ENCODE measurements at places on chromosomes 16 and 17.

- DNase-seq = no peak
These were observed 135.2 kb downstream of the SHISA9 start for GRCh38 chr16:13036600-13036999.

GRCh38 chr17:57954397-57955182, 622 bp downstream of the CUEDC1 start:
- DNase-seq = peak; percentile 78

- DNase-seq = peak; percentile 94
These were observed at the start of gene RAB34 for GRCh38 chr17:28717578-28718332. RAB34 (minus strand) TSS chr17:28717868; CDS start chr17:28717266, 602 bp downstream.

DNA sequence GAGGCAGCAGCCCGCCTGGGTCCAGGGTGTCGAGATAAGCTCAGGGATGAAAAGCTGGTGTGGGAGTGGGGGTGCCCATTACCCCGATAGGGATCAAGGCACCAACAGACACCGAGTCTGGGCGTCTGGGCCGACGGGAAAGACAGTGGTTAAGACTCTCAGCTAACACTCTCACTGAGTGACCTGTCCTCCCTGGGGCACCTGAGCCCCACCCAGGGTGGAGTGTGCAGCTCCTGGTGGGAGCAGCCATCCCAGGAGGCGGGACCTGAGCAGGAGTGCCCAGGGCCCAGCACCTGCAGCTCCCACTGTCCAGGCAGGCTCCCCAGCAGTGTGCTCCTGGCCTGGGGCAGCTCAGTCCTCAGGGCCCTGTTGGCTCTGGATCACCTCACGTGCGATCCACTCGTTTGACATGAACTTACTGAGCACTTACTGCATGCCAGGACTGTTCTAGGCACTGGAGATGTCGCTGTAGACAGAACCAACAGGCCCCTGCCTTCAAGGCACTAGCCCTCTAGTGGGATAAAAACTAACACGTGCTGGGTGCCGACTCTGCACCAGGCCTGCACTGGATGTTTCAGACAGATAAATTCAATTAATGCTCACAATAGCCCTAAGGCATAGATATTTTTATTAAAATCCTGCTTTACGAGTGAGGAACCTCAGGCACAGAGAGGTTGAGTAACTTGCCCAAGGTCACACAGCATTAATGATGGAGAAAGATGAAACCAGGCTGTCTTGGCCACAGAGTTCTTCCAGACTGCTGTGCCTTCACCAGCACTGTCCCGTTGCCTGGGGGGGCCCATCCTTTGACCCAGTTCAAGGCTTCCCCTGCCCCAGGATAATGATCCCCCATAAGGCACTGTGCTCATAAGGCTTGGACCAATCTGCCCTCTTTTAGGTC, 1.9 kb downstream of the EVPLL start:
- DNase-seq = no peak

- DNase-seq = no peak
These were observed 536 bp downstream of the SLC38A10 start for GRCh38 chr17:81294512-81295030.

GRCh38 chr16:5490499-5490898, 392.9 kb upstream of the EEF2KMT start:
- DNase-seq = no peak

DNA sequence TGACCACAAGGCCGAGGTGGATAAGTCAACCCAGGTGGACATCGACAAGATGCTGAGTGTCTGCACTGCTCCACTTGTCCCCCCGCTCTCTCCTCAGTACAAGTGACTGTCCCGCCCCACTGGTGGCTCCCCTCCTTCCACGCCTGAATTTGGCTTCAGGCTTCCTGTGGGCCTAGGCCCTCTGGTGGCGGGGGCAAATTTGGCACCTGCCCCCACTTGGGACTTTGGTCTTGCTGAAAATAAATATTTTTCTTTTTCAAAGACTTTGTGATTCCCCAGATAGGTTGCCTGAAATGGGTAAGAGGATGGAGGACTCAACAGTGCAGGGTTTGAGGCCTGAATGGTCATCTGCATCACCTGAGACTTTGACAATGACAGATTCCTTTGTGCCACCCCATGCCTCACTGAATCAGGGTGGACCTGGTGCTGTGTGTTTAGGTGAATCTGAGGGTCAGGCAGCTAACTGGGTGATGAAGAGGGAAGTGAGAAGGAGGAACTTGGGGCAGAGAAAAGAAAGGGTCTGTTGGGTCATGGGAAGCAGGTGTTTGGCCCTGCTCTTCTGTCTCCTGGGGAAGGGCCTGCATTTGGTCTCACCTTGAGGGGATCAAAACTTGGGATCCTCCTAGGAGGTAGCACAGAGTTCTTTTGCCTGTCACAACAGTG, 2.0 kb downstream of the C16orf86 start:
- DNase-seq = no peak

DNA sequence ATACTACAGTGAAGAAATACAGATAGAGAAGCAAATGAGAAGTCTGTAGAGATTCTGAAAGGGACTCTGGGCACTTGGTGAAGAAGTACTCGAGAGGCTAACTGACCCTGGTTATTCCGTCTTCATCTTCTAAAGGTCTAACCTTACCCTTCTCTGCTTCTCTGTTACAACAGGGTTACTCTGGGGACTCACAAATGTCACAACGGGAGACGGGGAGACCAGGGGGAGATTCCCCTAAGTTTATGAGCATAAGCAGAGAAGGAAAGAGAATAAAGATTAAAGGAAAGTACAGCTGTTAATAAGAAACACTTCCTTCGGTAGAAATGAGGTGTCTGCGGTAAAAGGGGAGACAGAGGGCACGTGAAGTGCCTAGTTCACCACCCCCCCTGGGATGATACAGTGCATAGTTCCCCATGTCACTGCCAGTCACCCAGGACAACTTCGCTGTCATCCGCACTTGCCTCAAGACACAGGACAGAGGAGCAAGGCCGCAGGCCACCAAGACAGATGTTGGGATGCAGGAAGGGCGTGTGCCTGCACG, 75.2 kb upstream of the TRAP1 start:
- DNase-seq = no peak

DNA sequence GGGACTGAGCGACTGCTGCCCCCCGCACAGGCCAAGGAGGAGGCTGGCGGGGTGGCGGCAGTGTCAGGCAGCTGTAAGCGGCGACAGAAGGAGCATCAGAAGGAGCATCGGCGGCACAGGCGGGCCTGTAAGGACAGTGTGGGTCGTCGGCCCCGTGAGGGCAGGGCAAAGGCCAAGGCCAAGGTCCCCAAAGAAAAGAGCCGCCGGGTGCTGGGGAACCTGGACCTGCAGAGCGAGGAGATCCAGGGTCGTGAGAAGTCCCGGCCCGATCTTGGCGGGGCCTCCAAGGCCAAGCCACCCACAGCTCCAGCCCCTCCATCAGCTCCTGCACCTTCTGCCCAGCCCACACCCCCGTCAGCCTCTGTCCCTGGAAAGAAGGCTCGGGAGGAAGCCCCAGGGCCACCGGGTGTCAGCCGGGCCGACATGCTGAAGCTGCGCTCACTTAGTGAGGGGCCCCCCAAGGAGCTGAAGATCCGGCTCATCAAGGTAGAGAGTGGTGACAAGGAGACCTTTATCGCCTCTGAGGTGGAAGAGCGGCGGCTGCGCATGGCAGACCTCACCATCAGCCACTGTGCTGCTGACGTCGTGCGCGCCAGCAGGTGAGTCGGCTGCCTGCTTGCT, 5.6 kb upstream of the TMEM88 start:
- DNase-seq = peak; percentile 55

GRCh38 chr17:21141331-21141730, 14.6 kb downstream of the DHRS7B start:
- no peak for DNase-seq

DNA sequence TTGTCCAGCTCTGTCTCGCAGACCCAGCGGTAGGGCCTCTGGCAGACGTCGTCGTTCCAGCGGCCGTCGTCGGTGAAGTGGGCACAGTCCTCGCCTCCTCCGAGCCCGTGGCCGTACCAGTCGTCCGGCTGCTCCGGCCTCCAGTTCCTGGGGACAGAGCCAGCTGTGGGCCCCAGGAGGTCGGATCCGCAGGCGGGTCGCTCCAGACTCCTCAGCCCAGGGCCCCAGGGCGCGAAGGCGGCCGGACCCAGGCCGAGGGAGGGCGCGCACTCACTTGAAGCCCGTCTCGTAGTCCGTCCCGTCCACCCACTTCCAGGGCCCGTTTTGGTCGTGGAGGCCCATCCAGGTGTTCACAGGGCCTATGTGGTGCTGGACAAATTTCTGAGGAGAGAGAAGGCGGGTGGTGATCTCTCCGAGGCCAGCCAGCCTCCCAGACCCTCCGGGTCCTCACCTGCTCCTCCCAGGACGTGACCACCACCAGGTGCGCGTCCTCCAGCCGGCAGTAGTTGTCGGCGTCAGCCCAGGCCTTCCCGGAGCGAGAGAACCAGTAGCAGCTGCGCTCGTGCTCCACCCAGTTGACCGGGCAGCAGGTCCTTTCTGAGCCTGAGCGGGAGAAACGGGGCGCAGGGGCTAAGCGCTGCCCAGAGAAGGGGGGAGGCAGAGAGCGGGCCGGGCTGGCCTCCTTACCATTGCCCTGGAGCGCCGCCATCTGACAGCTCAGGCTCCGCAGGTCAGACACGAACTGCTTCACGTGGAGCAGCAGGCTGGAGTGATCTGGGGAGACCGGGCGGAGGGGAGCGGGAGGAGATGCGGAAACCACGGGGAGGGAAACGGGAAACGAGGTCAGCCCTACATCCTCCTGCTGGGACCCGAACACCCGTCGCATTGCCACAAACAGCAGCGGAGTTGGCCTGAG, 5.2 kb downstream of the ASGR1 start:
- no peak for DNase-seq

DNA sequence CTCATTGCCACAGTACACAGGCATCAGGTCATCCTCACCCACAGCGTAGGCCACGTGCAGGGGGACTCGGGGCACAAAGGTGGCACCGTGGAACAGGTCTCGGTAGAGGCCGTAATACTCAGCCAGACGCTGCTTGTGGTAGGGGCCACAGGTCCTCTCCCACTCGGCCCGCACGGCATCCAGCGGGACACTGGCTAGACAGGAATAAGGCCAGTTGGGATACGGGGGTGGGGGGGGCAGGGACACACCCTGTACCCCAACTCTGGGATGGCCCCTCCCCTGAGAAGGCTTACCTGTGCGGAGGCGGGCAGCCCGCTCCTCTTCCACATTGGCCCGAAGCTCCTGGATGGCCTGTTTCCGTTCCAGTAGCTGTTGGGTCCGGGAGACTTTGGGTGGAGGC, 3.0 kb downstream of the MRPL38 start:
- DNase-seq = no peak

GRCh38 chr17:82315703-82316358, 1.6 kb downstream of the CD7 start:
- DNase-seq = no peak

GRCh38 chr17:64225410-64225809, 37.6 kb downstream of the TEX2 start:
- DNase-seq = no peak

- no peak for DNase-seq
These were observed 44.0 kb downstream of the NLK start for GRCh38 chr17:28086519-28086918.

- DNase-seq = no peak
These were observed 114.8 kb downstream of the GRIN2A start for GRCh38 chr16:10067406-10067805.

DNA sequence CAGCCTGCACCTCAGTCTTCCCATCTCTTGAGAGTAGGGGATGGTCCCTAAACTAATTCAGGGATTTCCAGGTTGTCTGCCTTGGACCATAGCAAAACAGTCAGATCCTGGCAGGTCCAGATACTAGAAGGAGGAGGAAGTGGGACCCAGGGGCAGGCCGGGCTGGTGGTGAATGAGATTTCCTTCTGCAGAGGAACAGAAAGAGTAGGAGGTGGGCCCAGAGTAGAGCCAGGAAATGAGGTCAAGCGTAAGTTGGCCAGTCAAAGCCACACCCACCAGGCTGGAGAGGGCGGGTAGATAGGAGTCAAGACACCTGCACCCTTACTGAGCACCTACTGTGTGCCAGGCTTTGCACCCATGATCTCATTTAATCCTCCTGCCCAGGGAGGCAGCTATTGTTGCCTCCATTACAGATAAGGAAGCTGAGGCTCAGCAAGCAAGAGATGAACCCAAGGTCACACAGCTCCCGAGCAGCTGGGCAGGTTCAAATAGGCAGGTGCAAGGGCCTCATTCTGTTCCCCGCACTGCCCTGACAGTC, 2.6 kb downstream of the CDH5 start:
- DNase-seq = no peak

DNA sequence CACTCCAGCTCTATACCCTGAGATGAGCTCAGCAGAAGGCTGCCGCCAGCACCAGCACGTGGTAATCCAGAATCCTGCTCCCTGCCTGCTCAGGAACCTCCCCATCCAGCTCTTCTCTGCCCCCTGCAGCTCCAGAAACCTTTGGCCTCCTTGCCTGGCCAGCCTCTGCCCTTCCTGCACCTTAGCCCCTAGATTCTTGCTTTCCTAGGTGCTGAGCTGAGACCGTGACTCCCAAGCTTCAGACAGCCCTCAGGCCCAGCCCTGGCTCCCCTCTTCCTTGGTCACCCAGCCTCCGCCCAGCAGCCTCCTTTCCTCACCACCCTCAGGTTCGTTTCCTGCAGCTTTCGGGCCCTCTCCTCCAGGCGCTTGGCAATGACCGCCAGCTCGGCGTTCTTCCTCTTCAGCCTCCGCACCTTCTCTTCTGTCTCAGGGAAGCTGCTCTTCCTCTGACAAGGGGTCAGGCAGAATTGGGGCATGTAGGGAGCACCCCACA, 2.6 kb downstream of the TSPOAP1 start:
- DNase-seq = no peak

- no peak for DNase-seq
These were observed at the start of gene TBX21 for GRCh38 chr17:47733047-47733673. TBX21 (plus strand) TSS chr17:47733236; CDS start chr17:47733455, 219 bp downstream.

DNA sequence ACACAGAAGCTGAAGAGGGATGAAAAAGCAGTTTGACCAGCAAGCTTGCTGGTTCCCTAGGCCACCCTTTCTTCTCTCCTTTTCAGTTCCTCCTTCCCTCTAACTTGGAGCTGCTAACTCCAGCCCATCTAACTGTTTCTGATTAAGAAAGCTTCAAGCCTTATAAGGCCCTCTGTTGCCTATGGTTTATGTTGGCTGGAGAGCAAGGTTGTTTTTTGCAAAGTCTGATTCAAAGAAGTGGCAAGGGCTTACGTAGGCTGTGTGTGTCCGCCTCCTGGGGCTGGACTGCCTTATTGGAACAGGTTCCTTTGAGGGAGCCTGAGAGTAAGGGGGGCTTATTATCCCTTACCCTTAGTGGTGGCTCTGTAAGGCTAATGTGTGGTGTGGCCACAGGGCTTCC, 7.1 kb downstream of the AKAP1 start:
- DNase-seq = no peak
